ENCODE measurements at places on chromosomes 13 and 19. TPM values are rescaled to one million over a fixed set of nuclear protein-coding genes. Genes with fewer than 3 reads are reported as not detected.

The LMTK3 gene
- 0.64 TPM for total RNA-seq

The S1PR2 gene
- total RNA-seq = 6.8 TPM

The ZNF132 gene
- 0.88 TPM for total RNA-seq

The SPRED3 gene
- total RNA-seq = 4.2 TPM

The CYP2F1 gene
- 4.7 TPM for total RNA-seq

The C1QTNF9B gene
- not detected for total RNA-seq

Measured in natural killer cell (primary cell).